ENCODE measurements at places on chromosomes 13 and 19.

DNA sequence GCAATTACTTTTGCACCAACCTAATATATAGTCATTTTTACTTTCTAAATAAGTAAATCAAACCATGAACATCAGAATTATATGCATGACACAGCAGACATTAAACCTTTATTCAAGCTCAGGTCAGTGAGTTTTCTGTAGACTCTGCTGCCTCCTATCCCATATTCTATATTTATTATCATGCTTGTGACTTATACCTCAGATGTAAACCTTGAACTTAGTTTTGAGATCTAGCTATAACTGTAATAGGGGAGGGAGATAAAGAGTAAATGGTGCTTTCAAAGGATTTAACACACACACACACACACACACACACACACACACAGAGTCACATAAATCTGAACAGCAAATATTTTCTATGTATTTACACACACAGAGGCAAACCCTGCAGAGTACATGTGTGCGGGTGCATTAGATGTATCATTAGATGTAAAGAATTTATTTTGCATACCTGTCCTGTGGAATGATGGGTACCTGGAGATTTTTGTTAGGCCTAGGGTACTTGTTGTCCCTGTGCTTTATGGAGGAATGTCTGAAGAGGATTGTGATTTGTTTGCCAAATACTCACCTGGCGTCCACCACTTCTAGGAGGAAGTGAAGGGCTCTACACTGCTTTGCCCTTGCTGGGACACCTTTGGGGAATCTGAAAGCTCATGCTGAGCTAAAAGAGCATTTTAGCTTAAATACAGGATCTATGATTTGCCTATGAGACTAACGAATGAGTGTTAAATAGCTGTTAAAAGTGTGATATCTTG is 521.9 kb downstream of the KLF5 start:
- no peak for DNase-seq

DNA sequence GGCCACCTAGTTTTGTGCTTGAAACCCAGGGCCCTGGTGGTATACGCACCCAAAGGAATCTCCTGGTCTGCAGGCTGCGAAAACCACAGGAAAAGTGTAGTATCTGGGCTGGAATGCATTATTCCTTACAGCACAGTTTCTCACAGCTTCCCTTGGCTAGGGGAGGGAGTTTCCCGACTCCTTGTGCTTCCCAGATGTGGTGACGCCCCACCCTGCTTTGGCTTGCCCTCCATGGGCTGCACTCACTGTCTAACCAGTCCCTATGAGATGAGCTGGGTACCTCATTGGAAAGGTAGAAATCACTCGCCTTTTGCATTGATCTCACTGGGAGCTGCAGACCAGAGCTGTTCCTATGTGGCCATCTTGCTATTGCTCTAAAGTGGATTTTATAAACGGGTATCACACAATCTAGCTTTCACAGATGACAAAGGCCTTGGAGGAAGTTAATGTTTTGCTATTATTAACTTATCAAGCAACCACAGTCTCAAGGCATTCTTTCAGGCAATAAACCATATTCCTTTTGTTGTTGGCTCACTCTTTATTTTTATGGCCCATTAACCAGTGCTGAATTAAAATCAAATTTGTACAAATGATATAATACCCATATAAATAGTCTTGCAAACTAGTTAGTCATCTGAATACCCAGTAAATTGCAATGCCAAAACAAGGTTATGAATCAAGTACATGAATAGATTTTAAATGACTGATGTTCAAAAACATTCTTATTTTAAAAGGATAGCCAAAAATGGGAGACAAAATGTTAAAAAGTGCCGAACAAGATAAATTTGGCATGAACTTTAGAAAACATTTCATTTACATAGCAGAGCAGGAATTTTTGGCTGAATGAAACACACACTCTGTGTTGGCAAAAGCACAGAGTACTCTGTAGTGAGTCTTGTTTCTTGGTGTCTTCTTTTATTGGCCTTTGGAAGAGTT is 475.4 kb upstream of the ARGLU1 start:
- no peak for DNase-seq

GRCh38 chr13:84662491-84662890 is 780.2 kb upstream of the SLITRK1 start:
- no peak for DNase-seq

GRCh38 chr13:89740994-89741685 is 1606.3 kb upstream of the MIR17HG start:
- DNase-seq: no peak

DNA sequence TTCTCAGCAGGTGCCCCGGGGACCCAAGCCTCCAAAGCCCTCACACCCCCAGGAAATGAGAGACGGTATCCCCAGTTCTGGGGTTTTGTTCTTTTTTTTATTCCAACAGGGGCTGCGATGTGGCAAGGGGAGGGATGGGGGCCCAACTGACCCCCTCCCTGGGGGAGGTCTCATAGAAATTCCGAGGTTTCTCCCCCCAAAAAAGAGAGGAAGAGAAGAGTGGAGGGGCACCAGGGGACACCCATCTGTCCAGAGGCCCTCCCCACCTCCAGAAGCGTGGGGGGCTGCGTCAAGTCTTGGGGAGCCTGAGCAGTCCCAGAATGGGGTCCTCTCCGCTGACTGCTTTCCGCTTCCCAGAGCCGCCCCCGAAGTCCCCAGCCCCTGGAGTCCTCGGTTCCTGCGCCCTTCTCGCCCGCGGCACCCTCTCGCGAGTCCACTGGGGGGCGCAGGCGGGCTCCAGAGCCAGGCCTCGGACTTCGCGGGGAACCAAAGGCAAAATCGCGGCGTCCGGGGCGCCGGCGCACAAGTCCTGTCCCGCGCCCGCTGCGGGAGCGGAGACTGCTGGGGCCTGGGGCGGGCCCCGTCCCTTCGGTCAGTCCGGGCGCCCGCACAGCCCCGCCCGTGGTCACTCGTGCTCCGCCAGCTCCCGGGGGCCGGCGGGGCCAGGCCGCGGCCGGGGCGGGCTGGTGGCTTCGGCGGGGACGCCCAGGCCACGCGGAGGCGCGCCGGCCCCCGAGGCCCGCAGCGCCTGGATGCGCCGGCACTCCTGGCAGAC is 4.4 kb upstream of the ATP1A3 start:
- no peak for DNase-seq

- peak; percentile 91 for DNase-seq
Observed at GRCh38 chr19:47047763-47048405, 540 bp downstream of the TMEM160 start.
